Fibroblast of skin of right biceps (primary cell): ENCODE measurements at places on chromosomes 16 and 17.

DNA sequence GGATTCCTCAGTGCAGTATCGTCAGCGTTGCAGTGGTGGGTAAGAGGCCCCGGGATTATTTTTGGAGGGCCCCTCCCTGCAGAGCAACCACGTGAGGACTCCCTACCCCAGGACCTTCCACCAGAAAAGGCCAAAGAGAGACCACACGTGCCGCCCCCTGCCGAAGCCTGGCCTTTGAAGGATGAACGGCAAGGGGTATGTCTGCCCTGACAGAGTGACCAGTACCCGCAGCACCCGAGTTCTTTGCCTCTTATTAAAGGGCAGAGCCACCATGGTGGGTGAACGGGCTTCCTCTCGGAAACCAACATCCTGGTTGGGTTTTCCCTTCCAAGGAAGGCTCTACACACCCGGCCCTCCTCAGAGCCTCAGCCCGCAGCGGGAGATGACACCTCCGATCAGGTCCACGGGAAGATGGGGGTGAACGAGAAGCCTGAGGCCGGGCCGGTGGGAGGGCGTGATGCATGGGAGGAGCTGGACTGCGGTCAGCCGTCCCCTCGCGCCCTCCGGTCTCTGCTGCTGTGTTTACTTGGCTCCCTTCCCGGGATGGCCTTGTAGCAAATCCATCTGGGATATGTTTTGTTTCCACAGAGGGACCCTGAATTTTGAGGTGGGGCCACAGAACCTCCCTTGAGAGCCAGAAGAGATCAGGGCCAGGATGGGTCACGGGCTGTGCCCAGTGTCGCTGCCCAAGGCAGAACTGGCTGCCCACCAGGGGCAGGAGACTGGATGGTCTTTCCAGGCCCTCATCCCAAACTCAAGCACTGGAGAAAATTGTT is 49.1 kb downstream of the TBC1D16 start:
- DNase-seq, result no peak

GRCh38 chr17:48592577-48592976 is 1.0 kb downstream of the HOXB5 start:
- no peak for DNase-seq

DNA sequence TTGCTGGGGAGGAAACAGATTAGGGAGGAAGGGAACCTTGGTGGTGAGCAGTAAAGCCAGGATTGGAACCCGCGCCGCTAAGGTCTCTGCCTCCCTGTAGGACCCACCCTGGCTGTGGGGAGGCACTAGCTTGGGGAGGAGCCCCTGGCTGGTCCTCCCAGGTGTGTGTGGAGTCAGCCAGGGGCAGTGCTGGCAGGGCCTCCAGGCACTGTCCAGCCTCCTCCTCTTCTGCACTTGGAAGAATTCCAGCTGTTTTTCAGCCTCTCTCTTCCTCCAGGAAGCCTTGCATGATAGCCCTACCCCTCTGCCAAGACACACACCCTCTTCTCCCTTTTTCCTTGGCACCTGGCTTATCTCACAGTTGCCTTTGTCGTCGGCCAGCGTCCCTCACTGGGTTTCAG is 34.8 kb downstream of the TMEM235 start:
- DNase-seq, result no peak

GRCh38 chr17:19621697-19622096 is 26.9 kb upstream of the ALDH3A2 start:
- no peak for DNase-seq

- no peak for DNase-seq
These were observed 5.3 kb downstream of the NTHL1 start for GRCh38 chr16:2042171-2042985.

DNA sequence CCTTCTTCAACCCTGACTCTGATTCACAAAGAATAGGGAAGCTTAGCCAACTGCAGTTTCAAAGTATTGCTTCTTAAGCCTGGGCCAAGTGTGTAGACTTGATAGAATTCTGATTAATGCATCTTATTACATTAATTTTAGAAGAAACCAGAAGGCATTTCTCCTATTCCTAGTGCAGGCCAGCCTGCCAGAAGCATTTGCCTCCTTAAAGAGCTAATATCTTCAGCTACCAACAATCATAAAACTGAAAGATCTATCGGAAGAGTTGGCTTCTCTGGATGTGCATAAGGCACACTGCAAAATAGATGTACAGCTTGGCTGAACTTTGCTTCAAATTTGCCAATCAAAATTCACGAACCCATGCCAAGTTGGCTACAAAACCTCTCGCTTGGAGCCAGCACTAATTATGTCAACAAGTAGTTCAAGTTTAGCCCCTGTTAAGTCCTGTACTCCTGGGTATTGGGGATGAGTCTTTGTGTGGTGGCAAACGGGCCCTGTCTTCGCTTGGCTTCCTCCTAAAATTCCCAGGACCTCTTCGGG is 717.8 kb downstream of the WWOX start:
- no peak for DNase-seq

- DNase-seq, result no peak
These were observed 4.5 kb upstream of the KATNB1 start for GRCh38 chr16:57730771-57731730.

DNA sequence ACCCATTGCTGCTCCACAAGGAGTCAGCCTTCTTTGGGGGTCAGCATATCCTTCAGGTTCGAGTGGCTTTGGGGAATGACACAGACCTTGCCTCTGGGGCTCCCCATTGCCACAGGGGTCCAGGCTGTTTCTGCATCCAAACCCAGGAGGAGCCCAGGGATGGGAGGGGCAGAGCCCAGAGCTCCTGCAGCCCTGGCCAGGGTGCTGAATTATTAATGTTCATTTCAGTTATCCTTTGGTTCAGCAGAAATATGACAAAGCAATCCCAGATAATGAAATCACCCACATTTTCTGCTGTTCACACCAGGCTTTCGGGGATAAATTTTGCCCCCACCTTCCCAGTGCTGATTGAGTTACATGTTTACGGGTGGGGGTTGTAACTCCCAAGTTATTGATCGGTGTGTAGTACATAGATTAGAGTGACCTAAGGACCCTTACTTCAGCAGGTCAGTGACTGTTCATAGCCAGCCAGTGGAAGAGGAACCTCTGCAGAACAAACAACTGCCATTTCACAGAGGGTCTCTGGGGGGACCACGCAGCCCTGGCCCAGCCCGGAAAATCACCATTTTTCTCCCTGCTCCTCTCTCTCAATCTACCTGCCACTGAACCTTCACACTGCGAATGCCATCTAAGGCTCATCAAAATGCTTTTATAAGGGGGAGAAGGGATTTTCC is 240.3 kb upstream of the N4BP1 start:
- no peak for DNase-seq

DNA sequence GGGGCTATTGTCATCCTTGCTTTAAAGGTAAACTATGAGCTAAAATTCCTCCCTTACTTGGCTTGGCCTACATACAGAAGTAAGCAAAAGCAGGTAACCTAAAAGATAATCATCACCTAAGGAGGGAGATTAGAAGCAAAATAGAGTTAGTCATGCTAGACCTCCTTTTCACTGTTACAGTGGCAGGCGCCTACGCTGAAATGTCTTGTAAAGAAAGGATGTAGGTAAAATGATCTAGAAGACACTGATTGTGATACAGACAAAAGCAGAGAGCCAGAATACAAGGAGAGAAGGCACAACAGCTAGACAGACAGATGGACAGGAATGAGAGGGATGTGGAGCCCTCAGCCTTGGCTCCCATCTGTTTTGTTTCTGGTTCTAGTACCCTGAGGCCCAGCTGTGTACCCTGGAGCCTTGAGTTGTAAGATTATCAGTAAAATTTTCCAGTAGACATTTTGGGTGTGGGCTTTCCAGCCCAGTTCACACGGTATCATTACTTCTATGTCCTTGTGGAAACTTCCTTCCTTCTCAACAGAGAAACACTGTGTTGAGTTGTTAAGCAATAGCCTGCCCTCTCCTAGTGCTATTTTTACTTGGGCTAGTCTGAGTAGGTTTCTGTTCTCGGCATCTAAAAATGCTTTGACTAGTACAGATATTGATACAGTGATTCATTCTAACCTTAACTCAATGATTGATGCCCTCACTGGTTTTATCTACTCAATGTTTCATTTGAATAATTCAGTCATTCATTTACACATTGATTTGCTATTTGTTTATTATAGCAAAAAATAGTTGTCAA is 7.7 kb upstream of the C16orf78 start:
- no peak for DNase-seq

DNA sequence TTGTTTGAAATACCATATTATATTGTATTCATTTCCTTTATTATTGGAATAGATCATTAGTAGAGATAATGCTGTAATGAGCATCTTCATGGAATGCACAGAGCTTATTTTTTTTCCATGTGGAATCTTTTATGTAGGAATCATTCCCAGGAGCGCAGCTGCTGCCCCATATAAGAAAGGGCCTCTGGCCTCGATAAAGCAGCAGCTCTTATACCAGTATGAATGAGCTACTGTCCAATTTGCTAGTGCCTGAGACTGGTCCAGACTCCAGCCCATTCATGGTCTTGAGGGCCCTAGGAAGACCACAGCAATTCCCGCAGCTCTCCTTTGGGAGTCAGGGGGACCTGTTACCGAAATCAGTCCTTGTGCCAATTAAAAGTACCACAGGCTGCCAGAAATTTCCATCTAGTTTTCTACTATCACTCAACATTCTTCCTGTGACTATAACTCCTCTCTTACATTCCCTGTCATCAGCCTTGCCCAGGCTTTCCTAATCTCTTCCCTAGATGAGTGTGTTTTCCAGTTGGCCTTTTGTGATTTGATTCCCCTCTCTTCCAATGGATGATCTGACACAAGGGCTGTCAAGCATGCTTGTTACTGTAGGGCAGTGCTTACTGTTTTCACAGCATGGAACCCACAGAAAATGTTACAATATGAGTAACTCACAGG is 1.9 kb downstream of the ZNF843 start:
- DNase-seq, result peak; percentile 34
